ENCODE measurements at places on chromosomes 5 and 9. TPM values are rescaled to one million over a fixed set of nuclear protein-coding genes. Genes with fewer than 3 reads are reported as not detected.
A peak's percentile ranks its signal among the peaks of the same experiment; 100 is the strongest.

DNA sequence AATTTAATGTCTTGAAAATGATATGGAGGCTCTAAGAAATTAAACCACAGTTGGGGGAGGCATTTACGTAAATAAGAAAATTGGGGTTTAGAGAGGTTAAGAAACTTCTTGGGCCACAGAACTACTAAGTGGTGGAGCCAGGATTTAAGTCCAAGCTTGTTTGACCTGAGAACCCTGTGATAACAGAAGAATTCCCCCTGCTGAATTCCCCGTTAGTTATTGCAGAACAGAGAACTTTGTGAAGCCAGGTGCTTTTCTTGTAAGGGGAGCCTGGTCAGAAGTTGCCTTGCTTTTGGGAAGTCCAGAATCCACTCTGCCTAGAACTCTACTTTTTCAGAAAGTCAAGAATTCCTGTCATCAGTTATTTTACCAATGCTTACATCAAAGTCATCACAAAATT lies 309.3 kb upstream of the SEMA6A start:
- DNase-seq = no peak

DNA sequence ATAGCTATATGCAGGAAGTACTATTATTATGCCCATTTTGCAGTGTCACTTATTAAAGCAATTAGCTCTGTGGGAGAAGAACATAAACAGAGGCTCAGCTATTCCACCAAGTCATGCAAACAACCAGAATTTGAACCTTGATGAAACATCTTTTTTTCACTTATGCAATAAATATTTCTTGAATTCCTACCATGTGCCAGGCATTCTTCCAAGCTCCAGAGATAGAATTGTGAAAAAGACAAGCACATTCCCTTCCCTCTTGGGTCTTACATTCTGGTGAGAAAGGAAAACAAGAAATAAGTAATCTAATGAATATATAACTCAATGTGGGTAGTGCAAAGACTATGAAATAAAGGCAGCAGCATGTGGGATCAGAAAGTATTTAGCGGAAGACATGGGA lies 32.1 kb upstream of the ADRB2 start:
- DNase-seq = no peak

DNA sequence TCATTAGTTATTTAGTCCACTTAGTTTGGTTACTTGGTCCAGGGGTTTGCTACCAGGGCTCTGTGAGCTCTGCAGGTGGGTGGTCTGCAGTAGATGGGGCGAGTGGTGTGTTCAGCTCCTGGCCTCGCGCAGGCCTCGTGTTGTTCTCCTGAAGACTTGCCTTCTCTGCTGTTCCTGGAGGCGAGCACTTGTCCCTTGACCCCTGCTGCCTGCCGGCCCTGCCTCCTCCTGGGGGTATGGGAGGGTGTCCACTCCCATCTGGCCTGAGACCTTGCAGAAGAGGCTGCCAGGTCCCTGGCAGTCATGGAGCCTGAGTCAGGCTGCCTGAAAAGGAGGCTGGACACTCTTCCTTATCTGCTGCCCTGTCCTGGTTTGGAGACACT lies 137.0 kb downstream of the CACNA1B start:
- DNase-seq = no peak

DNA sequence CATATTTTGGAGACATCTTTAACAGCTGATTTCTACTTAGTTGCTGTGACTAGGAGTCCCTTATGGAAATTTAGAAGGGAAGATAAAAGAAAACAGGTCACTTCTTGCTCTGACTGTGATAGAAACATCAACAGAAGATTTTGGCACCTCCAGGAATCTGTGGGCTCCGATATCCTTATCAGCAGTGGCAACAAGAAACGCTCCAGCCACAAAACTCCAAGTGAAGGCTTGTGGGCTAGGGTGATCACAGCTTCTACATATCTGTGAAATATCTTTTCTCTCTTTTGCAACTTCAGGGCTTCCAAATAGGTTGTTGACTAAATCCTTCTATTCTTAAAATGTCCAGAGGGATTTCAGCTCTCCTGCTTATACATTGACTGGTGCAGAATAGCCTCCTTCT lies 1625.5 kb upstream of the CDH6 start:
- no peak for DNase-seq

DNA sequence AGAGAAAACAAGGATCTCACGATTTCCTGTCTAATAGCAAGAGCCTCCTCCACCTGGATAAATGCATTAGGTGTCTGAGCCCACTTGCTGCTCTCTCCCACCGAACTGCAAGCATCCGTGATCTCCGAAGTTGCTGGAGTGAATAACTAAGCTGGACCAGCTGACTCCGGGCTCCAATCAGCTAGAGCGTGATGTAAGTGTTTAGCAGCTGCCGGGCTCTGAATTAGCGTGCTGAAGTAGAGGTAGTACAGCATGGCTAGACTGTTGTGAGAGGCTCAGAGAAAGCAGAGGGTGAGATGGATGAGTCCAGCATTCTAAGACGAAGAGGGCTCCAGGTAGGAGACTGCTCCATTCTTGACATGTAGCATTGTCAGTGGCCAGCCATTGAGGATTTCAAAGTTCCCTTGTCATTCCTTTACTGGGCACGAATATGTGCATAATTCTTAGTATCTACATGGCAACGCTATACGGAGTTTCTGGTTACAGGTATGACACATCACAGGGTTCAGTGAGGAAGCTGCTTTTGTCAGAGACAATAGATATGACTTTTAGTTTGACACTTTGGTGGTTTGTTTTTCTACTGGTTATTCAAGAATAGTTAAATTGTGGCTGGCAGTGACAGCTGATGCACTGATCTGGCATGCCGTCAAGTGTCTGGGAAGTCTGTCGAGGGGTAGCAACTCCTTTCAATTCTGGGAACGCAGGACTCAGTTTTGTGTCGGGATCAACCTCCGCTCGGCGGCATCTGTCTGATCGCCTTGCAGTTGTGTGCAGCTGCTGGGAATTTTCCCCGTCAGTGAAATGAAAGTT lies 232.6 kb downstream of the MAST4 start:
- peak; percentile 23 for DNase-seq

GRCh38 chr5:26662806-26663360 lies 375.5 kb downstream of the CDH9 start:
- DNase-seq = no peak

- DNase-seq = no peak
Observed at GRCh38 chr5:14572385-14572784, 9.2 kb upstream of the OTULINL start.

- no peak for DNase-seq
Observed at GRCh38 chr5:36945687-36946086, 69.1 kb downstream of the NIPBL start.

The KCNN2 gene
- 0.20 TPM for total RNA-seq

- DNase-seq = no peak
Observed at GRCh38 chr9:131334629-131335367, 45.3 kb downstream of the PLPP7 start.

DNA sequence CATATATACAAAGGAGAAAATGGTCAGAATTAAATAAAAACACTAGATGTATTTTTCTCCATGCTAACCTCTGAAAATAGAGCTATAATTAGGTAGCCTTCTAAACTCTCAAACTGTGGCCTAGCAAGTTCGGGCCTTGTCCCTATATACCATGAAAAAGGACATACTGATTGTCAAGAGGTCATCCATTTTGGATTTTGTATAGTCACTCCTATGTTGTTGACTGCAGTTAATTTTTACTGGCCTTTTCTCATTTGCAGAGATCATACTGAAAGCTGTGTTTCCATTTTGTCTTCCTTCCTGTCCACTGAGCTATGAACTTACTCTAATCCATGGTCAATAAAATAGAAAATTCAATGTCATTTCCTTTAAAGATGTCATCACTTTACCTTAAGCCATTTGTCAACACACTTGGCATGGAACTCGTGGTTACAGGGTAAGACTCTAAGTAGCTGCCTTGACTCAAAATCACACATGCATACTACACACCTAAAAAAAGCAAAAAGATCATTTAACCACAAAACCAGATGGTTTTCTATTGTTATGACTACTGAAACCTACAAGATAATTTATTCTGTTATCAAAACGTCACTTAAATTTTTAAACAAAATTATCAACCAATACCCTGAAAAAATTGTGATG lies 58.0 kb downstream of the RNF38 start:
- no peak for DNase-seq

GRCh38 chr5:38776149-38776896 lies 69.5 kb upstream of the OSMR start:
- DNase-seq = no peak

DNA sequence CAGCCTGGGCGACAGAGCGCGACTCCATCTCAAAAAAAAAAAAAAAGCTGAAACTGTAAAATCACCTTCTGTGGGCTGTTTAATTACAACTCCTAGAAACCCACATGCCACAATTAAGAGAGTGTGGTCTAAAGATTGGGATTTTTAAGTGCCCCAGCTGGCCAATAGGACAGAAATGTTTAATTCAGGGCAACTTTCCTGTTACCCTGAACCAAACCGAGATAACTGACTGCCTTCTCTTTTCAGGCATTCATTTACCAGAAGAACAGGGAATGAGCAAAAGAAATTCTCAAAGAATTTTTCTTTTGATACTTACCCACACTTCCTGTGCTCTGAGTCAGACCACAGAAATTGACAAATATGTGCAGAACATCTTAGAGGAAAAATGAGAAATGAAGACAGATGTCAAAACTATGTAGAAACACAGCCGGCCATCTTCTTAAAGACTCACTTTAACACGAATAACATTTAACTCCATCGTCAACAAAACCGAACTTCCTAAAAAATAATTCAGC lies 221.3 kb upstream of the DAPK1 start:
- DNase-seq = no peak

DNA sequence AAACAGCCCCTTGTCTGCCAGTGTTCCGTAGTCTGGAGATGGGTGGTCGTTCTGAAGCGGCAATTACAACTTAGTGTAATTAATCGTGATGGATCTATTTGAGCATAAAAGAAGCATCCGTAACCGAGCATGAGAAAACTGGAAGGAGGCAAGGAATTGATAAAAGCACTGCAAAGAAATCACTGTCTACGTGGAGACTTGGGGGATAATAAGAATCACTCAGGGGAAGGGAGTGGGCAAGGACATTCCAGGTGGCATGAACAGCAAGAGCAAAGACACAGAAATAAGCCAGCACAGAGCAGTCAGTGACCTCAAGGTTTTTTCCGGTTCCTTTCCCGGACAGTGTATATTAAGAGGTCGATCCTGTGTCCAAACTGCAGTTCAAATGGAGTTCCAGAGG lies 35.0 kb downstream of the TLR4 start:
- no peak for DNase-seq

GRCh38 chr5:141298376-141298775 lies 5.5 kb downstream of the SLC25A2 start:
- no peak for DNase-seq

GRCh38 chr5:154755361-154756008 lies at the start of gene LARP1:
LARP1 (plus strand) TSS chr5:154755377; CDS start chr5:154755758, 381 bp downstream.
- peak; percentile 20 for DNase-seq

- DNase-seq = no peak
Observed at GRCh38 chr5:178794433-178794832, 64.0 kb upstream of the ZNF354A start.

GRCh38 chr9:100213730-100214477 lies 114.9 kb downstream of the INVS start:
- no peak for DNase-seq

GRCh38 chr9:22838266-22838665 lies 391.6 kb downstream of the DMRTA1 start:
- no peak for DNase-seq

DNA sequence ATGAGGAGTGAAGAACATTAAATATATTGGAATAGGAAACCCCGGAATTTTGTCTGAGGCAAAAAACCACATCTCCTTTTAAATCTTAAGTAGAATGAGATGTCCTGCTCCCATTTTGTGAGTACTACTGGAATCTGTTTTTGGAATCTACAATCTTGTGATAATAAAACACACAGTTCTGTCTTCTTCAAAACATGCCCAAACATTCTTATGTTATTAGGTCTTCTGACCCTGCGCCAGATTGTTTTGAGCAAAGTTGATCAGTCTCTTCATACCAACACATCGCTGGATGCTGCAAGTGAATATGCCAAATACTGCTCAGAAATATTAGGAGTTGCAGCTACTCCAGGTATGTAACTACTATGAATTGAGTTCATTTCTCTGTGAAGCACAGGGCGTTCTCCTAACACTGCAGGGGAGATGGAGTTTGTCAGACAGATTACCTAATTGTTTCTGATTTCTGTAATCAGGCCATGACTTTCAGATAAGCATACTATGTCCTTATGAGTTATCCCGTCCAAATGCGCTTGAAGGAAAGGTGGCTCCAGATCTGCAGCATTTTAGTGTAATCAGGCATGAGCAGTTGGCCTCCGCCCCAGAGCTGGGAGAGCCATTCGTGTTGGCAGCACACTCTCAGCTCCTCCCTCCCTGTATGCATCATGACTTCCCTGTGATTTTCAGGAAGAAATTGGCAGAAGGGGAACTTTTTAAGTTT lies 88.0 kb downstream of the NLN start:
- DNase-seq = peak; percentile 24

DNA sequence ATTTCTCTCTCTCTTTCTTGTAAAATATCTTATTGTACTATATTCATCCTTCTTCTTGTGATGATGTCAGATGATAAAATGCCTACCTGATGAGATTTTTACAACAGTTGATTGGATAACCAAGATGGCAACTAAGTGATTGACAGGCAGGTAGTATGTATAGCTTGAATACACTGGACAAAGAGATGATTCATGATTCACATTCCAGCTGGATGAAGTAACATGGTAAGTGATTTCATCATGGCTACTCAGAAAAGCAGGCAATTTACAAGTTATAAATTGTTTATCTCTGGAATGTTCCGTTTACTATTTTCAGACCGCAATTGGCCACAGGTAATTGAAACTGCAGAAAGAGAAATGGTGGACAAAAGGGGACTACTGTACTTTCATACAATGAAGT lies 1471.7 kb upstream of the C9orf72 start:
- DNase-seq = no peak

DNA sequence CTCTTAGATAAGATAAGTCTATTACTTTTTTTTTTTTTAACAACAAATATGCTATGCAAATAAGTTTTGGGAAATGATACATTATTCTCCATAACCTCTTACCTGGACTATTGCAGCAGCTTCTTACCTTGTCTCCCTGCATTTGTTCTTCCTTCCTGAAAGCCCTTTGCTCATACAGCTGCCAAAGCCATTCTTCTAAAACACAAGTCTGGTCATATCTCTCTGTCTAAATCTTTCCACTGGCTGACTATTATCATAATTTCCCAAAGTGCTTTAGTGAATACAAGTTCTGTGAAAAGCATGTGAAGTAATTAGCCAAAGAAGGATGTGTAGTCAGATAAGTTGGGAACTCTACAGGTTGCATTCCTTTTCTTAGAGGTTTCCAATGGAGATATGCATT lies 115.4 kb upstream of the CNTLN start:
- no peak for DNase-seq

- no peak for DNase-seq
Observed at GRCh38 chr5:172499287-172499686, 45.0 kb upstream of the SH3PXD2B start.

GRCh38 chr9:21943464-21943863 lies 50.7 kb downstream of the CDKN2A start:
- DNase-seq = no peak

The PAX5 gene
- not detected for total RNA-seq

- no peak for DNase-seq
Observed at GRCh38 chr5:10481241-10481935, 39.7 kb downstream of the ROPN1L start.

Data from tibial nerve (tissue), 4 donors.